LHCN-M2 (cell line): ENCODE measurements at places on chromosomes 16 and 17.

GRCh38 chr17:17347956-17348871, 45.0 kb downstream of the NT5M start:
- no peak for DNase-seq

- no peak for DNase-seq
Observed at GRCh38 chr16:27272076-27272475, 3.5 kb upstream of the NSMCE1 start.

DNA sequence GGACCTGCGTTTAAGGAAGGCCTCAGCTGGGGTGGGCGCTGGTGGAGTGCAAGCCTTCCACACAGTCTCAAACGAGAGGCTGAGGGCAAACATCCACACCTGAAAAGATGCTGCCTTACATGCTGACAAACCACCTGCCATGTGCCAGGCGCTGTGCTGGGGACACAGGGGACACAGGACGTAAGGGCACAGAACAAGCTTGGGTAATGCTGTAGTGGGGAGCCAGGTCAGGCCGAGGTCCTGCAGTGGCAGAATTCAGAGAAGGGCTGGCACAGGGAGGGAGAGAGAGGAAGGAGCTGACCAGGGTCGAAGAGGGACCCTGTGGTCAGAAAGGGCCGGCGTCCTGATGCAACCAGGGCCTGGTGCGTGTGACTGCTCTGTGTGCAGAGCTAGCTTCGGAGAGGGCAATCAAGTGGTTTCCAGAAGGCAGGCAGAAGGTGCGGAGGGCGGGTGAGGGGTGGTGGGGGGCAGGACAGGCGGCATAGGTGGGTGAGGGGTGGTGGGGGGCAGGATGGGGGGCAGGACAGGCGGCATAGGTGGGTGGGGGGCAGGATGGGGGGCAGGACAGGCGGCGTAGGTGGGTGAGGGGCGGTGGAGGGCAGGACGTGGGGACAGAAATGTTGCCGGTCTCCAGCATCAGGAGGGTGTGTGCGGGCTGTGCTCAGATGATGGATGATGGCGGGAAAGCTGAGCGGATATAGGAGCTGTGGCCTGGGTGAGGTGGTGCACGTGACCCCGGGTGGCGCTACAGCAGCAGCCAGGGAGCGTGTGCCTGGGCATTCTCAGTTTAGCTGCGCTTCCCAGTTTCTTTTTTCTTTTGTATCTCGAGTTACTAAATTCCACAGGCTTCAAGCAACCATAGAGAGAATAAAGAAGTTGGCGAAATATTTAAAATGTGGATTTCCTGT, 18.8 kb downstream of the TELO2 start:
- peak; percentile 2 for DNase-seq

DNA sequence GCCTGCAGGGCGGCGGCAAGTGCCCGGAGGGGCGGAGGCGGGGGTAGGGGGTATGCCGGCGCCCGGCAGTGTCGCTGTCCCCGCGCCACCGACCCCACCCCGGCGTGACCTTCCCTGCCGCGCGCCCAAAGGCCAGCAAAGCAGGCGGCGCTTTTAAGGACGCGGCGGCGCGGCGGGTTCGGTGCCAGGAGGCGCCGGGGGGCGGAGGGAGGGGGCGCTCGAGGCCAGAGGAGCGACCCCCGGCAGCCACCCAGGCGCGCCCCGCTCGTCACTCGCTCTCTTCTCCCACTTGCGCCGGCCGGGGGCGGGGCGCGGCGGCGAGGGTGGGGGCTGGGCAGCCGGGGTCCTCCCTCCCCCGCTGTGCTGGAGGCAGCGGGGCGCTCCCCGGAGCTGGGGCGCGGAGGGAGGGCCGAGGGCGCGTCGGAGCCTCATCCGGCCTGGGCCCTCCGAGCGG, 8.6 kb upstream of the BAHCC1 start:
- DNase-seq: no peak

DNA sequence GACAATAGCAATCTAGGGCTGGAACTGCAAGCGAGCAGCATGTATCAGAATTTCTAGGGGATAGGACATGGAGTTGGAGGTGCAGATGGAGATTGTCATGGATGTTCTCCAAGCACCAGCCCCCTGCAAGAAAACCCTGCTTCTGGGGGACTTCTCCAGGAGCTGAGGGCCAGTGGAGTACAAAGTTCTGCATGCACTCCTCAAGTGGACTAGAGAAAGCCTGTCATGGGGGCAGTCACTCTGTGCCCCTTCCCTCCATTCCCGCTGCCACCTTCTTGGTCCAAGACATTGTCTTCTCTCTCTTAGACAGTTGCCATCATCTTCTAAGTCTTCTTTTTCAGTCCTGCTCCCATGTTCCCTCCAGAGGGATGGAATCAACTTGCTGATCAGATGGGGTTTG, 87.9 kb downstream of the AIPL1 start:
- no peak for DNase-seq

DNA sequence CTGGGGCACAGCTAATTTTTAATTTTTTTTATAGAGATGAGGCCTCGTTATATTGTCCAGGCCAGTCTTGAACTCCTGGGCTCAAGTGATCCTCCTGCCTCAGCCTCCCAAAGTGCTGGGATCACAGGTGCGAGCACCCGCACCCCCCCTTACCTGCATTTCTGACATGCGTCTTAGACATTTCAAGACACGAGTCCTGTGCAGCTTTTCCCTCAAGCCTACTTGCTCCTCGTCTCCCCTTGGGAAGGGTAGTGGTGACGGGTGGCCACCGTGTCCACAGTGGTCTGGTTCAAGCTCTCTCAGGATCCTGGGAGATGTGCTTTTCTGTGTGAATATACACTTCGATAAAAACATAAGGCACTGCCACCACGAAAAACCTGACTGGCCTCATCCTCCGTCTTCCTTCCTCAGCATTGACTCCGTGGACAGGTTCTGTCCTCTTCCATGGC, 9.6 kb downstream of the CANT1 start:
- no peak for DNase-seq
